ENCODE measurements at places on chromosomes 2 and 18. TPM values are rescaled to one million over a fixed set of nuclear protein-coding genes. Genes with fewer than 3 reads are reported as not detected.

- H3K4me3 ChIP-seq = no peak overlapping the region
- no peaks in the 10 kb centered on the region for H3K36me3 ChIP-seq
- no peaks in the 10 kb centered on the region for H3K4me1 ChIP-seq
- peaks cover 9% of the 10 kb centered on the region for H3K27me3 ChIP-seq
- no peak overlapping the region for H3K27ac ChIP-seq
Measured at GRCh38 chr2:240377366-240377765, 58.1 kb upstream of the GPC1 start.

GRCh38 chr2:174122185-174122584 lies 126.1 kb downstream of the OLA1 start:
- DNase-seq = no peak
- H3K27ac ChIP-seq = no peak overlapping the region
- no peak overlapping the region for H3K4me3 ChIP-seq
- H3K27me3 ChIP-seq = no peaks in the 10 kb centered on the region

DNA sequence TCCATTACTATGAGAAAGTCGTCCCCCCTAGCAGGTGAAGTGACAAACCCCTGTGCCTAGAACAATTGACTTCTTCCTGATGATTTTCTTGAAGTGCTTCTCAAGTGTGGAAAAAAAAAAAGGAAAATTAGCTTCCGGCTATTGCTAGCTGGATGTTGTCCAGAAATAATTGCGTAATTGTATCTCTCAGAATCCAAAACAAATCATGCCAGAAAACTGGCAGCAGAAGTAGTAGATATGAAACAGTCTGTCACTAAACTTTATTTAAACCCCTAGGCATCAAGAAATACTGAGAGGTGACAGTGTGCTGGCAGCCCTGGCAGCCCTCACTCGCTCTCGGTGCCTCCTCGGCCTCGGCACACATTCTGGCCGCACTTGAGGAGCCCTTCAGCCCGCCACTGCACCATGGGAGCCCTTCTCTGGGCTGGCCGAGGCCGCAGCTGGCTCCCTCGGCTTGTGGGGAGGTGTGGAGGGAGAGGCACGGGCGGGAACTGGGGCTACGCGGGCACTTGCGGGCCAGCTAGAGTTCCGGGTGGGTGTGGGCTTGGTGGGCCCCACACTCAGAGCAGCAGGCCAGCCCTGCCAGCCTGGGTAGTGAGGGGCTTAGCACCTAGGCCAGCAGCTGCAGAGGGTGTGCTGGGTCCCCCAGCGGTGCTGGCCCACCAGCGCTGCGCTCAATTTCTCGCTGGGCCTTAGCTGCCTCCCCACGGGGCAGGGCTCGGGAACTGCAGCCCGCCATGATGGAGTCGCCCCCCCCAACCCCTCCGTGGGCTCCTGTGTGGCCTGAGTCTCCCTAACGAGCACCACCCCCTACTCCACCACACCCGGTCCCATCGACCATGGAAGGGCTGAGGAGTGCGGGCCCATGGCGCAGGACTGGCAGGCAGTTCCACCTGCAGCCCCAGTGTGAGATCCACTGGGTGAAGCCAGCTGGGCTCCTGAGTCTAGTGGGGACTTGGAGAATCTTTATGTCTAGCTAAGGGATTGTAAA lies 80.5 kb upstream of the ABCA12 start:
- H3K27me3 ChIP-seq = no peaks in the 10 kb centered on the region
- H3K4me3 ChIP-seq = no peak overlapping the region
- H3K4me1 ChIP-seq = no peaks in the 10 kb centered on the region
- H3K27ac ChIP-seq = no peak overlapping the region
- no peaks in the 10 kb centered on the region for H3K36me3 ChIP-seq
- DNase-seq = no peak

DNA sequence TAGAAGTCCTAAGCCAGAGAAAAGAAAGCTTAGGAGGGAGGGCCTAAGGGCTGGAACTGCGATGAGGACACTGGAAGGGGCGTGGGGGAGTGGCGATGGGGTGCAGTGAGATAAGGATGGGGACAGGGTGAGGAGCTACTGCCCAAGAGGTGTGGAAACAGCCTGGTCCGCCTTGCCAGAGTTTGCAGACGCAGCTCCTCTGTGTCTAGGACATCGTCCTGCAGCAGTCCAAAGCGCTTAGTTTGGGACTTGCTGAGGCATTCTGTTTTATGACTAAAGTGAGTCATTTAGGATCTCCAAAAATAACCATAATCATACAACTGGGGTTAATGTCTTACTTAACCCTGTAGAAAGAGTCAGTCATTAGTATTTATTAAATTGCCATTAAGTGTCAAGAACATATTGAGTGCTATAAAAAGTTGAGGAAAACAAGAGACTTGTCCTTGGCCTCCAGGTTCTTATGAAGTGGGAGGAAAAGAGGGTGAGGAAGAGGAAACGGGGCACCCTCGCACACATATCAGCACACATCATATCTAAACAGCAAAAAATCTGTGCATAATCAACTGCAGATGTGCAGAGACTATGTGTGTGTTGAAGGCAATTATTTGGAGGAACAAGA lies 74.8 kb downstream of the CDK15 start:
- H3K27me3 ChIP-seq = peaks cover 59% of the 10 kb centered on the region
- H3K27ac ChIP-seq = no peak overlapping the region
- no peaks in the 10 kb centered on the region for H3K36me3 ChIP-seq
- no peak overlapping the region for H3K4me3 ChIP-seq
- DNase-seq = no peak
- peaks cover 19% of the 10 kb centered on the region for H3K4me1 ChIP-seq

DNA sequence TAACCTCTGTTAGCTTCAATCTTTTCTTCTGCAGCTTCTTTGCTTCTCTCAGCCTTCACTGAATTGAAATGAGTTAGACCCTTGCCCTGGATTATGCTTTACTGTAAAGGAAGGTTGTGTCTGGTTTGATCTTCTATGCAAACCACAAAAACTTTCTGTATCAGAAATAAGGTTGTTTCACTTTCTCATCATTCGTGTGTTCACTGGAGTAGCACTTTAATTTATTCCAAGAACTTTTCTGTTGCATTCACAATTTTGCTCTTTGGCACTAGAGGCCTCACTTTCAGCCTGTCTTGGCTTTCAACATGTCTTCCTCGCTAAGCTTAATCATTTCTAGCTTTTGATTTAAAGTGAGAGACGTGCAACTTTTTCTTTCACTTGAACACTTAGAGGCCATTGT lies 365.3 kb downstream of the TDRD15 start:
- no peaks in the 10 kb centered on the region for H3K36me3 ChIP-seq
- H3K27me3 ChIP-seq = no peaks in the 10 kb centered on the region
- peaks cover 1% of the 10 kb centered on the region for H3K4me1 ChIP-seq
- H3K27ac ChIP-seq = no peak overlapping the region

TUBB8B gene
- not detected for total RNA-seq

- no peaks in the 10 kb centered on the region for H3K27me3 ChIP-seq
- no peak overlapping the region for H3K27ac ChIP-seq
- H3K4me1 ChIP-seq = no peaks in the 10 kb centered on the region
- DNase-seq = no peak
Measured at GRCh38 chr2:14621114-14621513, 11.4 kb upstream of the LRATD1 start.

TSPYL6 gene
- total RNA-seq = not detected
